Neuronal stem cell (in vitro differentiated cells): ENCODE measurements at places on chromosomes 11 and 22.

GRCh38 chr22:30889268-30889995 is 79.1 kb downstream of the MORC2 start:
- no peak for DNase-seq
- H3K27me3 ChIP-seq: no peaks in the 10 kb centered on the region
- H3K36me3 ChIP-seq: peaks cover 9% of the 10 kb centered on the region
- H3K4me3 ChIP-seq: no peak overlapping the region

DNA sequence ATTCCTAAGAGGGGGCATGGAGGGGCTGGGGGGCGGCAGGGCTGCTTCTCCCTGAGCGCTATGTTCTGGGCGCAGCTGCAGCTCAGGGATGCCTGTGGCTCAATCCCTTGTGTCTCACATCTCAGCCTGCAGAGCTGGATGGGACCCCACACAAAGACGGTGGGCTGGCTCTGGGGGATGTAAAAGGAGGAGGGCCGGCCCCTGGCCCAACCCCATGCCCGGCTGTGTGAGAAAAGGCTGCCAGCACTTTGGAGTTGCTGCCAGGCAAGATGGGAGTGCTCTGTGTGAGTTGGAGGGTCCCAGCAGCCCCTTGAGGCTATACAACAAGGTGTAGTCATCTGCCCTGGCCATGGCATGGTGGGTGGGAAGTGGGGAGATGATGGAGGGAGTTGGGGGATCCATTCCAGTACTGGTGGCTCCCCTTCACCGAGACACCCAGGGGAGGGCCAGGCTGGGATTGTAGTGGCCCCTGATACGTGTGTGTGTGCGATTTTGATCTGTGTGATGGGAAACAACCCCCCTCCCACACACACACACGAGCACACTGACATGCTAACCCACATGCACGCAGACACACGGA is 1.3 kb upstream of the TBX10 start:
- H3K36me3 ChIP-seq: no peaks in the 10 kb centered on the region
- no peak overlapping the region for H3K4me3 ChIP-seq
- H3K27me3 ChIP-seq: peaks cover 2% of the 10 kb centered on the region
- H3K27ac ChIP-seq: no peak overlapping the region
- DNase-seq: no peak

GRCh38 chr22:25602916-25603315 is 38.4 kb downstream of the GRK3 start:
- no peaks in the 10 kb centered on the region for H3K36me3 ChIP-seq
- DNase-seq: no peak
- no peaks in the 10 kb centered on the region for H3K4me1 ChIP-seq
- no peak overlapping the region for H3K27ac ChIP-seq
- no peaks in the 10 kb centered on the region for H3K27me3 ChIP-seq
- no peak overlapping the region for H3K4me3 ChIP-seq

GRCh38 chr11:47324520-47324919 is 28.0 kb downstream of the MYBPC3 start:
- DNase-seq: no peak
- no peaks in the 10 kb centered on the region for H3K4me1 ChIP-seq
- no peak overlapping the region for H3K27ac ChIP-seq
- H3K36me3 ChIP-seq: peaks cover 43% of the 10 kb centered on the region

- no peak for DNase-seq
- no peaks in the 10 kb centered on the region for H3K27me3 ChIP-seq
- no peak overlapping the region for H3K27ac ChIP-seq
- H3K4me3 ChIP-seq: no peak overlapping the region
- no peaks in the 10 kb centered on the region for H3K4me1 ChIP-seq
Observed at GRCh38 chr11:29481738-29482137, 535.1 kb downstream of the KCNA4 start.

GRCh38 chr11:65479184-65480145 is 19.4 kb upstream of the MALAT1 start:
- peak overlapping the region; percentile 21 for H3K4me3 ChIP-seq
- peaks cover 24% of the 10 kb centered on the region for H3K4me1 ChIP-seq
- DNase-seq: no peak
- H3K27me3 ChIP-seq: no peaks in the 10 kb centered on the region

DNA sequence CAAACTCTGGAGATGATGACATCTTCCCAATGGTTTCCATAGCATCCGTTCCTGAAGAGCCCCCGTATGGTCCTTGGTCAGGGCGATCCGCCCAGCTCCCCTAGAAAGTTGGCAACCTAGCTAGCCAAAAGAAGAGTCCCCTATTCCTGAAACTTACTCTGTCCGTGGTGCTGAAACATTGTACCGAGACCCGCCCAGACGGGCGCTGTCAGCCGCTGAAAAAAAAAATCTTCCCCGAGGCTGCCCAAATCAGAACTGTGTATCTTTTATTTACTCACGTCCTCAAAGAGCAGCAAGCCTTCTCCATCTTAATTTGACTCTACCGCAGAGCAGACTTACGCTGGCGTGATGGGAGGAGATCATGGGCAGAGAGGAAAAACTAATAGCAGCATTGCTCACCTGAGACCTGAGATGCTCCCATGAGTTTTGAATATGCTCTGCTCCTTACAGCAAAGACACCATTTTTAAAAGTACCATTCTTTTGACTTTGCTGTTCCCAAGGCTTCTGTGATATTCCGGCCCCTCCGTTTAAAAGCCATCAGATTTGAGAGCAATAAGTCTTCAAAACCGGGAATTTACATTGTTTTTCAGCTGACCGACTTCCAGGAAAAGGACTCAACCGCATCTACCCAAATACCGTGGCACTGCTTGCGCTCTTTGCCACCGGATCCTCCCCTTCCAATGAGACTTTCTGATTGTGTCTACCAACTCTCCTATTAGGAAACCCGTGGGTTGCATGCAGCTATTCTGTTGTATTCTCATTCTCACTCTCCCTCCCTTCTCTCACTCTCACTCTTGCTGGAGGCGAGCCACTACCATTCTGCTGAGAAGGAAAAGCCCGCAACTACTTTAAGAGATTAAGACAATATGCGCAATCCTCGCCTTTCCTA is at the start of gene SLC17A6:
Gene SLC17A6, plus strand, starts transcription at position 786 of the 890 bp plus-strand sequence. CDS start 153 bp downstream, outside the sequence.
- peaks cover 5% of the 10 kb centered on the region for H3K4me1 ChIP-seq
- no peaks in the 10 kb centered on the region for H3K36me3 ChIP-seq
- no peak within 1 kb of the TSS for H3K27ac ChIP-seq
- H3K27me3 ChIP-seq: peaks cover 26% of the 10 kb centered on the region
- DNase-seq: peak; percentile 83
- H3K4me3 ChIP-seq: no peak within 1 kb of the TSS

GRCh38 chr11:128326791-128327190 is 260.6 kb downstream of the ETS1 start:
- no peaks in the 10 kb centered on the region for H3K36me3 ChIP-seq
- no peak for DNase-seq
- no peaks in the 10 kb centered on the region for H3K27me3 ChIP-seq

GRCh38 chr11:115682101-115682500 is 177.9 kb upstream of the CADM1 start:
- no peaks in the 10 kb centered on the region for H3K36me3 ChIP-seq
- no peak overlapping the region for H3K4me3 ChIP-seq
- no peak overlapping the region for H3K27ac ChIP-seq
- H3K4me1 ChIP-seq: peaks cover 9% of the 10 kb centered on the region
- no peaks in the 10 kb centered on the region for H3K27me3 ChIP-seq
- DNase-seq: no peak

DNA sequence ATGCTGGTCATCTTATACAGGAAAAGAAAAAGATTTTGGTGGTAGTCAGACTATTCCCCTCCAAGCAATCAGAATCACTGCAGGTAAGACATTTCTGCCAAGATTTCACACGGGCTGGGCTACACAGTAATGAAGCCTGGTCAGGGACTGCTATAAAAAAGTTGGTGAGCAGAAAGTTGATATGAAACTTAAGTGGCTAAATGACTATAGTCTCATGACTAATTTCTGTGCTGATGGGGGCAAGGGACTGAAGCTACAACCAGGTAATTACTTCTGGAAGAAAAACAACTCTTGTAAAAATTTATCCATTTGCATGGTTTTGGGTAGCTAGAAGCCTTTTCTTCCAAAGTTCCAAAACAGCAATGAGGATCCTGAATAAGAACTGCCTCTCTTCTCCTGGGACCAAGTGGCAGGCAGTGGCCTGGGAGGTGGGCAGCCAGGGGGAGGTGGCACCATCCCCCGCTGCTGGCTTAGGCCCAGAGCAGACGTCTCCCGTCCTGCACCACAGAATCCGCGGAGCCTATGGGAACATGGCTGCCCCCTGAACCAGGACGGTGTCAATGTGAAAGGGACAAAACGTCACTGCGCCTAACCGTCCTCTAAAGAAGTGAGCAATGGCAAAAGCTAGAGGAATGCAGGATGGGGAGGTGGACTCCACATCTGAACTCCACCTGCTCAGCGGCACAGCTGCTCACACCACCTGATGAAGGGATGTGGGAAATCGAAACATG is 122.6 kb upstream of the LMO1 start:
- H3K27me3 ChIP-seq: no peaks in the 10 kb centered on the region
- no peak overlapping the region for H3K4me3 ChIP-seq
- no peak overlapping the region for H3K27ac ChIP-seq
- H3K36me3 ChIP-seq: no peaks in the 10 kb centered on the region
- no peak for DNase-seq
- peaks cover 13% of the 10 kb centered on the region for H3K4me1 ChIP-seq

GRCh38 chr11:75644370-75644769 is 24.5 kb downstream of the MAP6 start:
- no peak overlapping the region for H3K27ac ChIP-seq
- H3K4me3 ChIP-seq: no peak overlapping the region
- H3K27me3 ChIP-seq: no peaks in the 10 kb centered on the region
- peaks cover 7% of the 10 kb centered on the region for H3K4me1 ChIP-seq

DNA sequence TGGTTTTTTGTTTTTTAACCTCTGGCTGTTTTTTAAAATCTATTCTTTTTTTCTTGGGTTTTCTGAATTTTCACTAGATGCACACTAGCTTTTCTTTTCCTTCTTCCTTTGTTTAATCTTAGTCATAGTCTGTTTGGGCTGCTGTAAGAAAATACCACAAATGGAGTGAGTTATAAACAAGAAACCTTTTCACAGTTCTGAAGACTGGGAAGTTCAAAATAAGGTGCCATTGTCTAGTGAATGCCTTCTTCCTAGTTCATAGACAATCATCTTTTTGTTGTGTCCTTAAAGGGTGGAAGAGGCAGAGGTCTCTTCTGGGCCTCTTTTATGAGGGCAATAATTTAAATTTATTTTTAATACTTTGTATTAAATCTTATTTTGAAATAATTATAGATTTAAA is 532.9 kb upstream of the ANO5 start:
- no peaks in the 10 kb centered on the region for H3K4me1 ChIP-seq
- no peaks in the 10 kb centered on the region for H3K36me3 ChIP-seq
- no peak overlapping the region for H3K4me3 ChIP-seq
- H3K27me3 ChIP-seq: no peaks in the 10 kb centered on the region
- no peak overlapping the region for H3K27ac ChIP-seq
- no peak for DNase-seq

DNA sequence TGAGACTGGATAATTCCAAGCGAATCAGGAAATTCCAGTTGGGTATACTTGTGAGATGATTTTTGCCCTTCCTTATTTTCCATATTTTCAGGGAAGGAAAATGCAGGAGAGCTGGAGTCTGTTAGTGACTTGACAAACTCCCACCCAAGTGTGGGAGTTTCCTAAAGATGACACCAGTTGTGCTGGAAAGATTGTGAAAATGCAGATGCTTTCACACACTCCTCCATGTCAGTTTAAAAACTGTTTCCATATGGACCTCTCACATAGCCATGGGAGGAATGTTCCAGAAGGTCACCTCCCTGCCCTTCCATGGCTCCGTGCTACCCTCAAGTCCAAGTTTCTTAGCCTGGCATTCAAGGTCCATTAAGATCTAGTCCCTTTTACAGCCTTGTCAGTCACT is 350.7 kb upstream of the NARS2 start:
- H3K27ac ChIP-seq: no peak overlapping the region
- H3K4me3 ChIP-seq: no peak overlapping the region
- H3K27me3 ChIP-seq: peaks cover 10% of the 10 kb centered on the region
- no peaks in the 10 kb centered on the region for H3K36me3 ChIP-seq

DNA sequence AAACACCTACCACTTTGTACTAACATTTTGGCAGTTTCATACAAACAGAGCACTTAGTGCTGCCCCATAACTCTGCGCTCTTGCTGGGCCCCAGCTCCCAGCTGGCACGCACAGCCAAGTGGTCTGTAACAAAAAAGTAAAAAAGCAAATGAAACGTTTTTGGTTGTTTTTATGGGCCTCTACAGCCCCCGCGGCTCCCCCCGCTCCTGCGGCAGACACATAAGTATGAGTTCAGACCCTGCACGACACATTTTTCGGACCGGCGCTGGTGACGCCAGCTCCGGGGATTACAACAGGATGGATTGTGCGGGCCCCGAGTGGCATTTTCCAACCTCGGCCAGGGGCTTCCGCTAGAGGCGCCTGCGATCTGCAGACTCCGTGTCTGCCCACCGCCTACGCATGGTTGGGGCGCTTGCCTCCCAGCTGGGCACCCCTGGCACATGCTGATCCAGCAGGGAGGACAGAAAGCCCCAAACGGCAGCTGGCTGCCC is 418.2 kb downstream of the SOX6 start:
- no peaks in the 10 kb centered on the region for H3K27me3 ChIP-seq
- no peaks in the 10 kb centered on the region for H3K36me3 ChIP-seq

GRCh38 chr11:85822814-85823213 is 11.9 kb upstream of the SYTL2 start:
- no peaks in the 10 kb centered on the region for H3K27me3 ChIP-seq
- H3K4me1 ChIP-seq: peaks cover 4% of the 10 kb centered on the region
- no peak overlapping the region for H3K4me3 ChIP-seq
- no peak overlapping the region for H3K27ac ChIP-seq
- DNase-seq: no peak

- no peaks in the 10 kb centered on the region for H3K27me3 ChIP-seq
- H3K27ac ChIP-seq: no peak overlapping the region
- no peaks in the 10 kb centered on the region for H3K36me3 ChIP-seq
- DNase-seq: no peak
- no peak overlapping the region for H3K4me3 ChIP-seq
Observed at GRCh38 chr11:69376155-69377028, 82.4 kb downstream of the MYEOV start.

DNA sequence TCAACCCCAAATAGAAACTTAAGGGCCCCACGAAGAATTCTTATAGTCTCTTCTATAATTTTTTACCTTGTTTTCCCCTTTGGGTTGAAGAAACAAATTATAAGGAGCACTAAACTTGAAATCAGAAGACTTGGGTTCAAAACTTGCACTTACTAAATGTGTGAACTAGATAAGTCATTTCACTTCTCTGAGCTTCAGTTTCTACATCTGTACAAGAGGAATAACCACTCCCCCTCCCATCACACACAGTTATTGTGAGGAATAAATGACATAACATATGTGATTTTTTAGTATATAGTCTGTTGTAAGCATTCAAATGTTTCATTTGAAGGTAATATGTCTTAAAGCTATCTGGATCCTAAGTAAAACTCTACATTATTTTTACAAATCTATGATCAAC is 78.8 kb downstream of the LIF start:
- H3K27ac ChIP-seq: no peak overlapping the region
- no peaks in the 10 kb centered on the region for H3K36me3 ChIP-seq
- H3K4me1 ChIP-seq: no peaks in the 10 kb centered on the region
- no peak for DNase-seq
- H3K4me3 ChIP-seq: no peak overlapping the region
- H3K27me3 ChIP-seq: no peaks in the 10 kb centered on the region

DNA sequence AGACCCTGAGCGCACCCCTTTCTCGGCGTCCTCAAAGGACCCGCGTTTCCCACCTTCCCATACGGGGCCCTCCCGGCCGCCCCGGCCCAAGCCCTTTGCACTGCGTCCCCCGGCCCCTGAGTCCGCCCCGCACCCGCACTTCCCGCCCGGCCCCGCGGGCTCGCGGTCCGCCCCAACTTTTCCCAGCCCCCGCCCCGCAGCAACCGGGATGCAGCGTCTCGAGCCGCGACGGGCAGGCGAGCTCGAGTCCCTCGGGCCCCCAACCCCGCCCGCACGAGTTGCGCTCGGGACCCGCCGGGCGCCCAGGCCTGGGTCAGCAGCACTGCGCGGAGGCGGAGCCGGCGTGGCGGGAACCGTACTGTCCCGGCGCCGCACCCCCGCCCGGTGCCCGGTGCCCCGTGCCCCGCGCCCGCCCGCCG is 371 bp downstream of the SMCO4 start:
- H3K4me3 ChIP-seq: peak overlapping the region; percentile 58
- H3K36me3 ChIP-seq: no peaks in the 10 kb centered on the region
- DNase-seq: no peak
- no peak overlapping the region for H3K27ac ChIP-seq
- H3K27me3 ChIP-seq: peaks cover 23% of the 10 kb centered on the region
